ENCODE measurements at places on chromosomes 3 and 15.

- DNase-seq, result peak; percentile 30
These were observed at the start of gene IL17RC for GRCh38 chr3:9916734-9917680. TSS of gene IL17RC (plus strand) at chr3:9917098. CDS start at chr3:9917316, 218 bp downstream.

DNA sequence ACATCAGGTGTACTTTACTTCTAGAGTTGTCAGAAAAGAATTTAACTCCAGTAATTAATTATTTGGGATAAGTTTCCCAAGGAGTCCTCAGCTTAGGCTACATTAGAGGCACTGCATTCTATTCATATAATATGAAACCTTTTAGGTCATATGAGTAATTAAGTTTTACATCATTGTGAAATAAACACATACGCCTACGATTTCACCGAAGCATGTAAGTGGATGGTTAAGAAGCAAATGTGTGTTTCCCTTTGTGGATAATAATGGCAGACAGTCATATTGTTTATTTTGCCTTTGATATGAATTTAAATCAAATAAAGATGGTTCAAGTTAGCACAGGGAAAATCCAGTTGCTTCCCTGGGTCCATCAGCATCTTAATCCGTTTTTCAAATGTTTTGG, 535.9 kb upstream of the ATP11B start:
- no peak for DNase-seq

GRCh38 chr3:14988988-14989394, 41.6 kb downstream of the NR2C2 start:
- no peak for DNase-seq

DNA sequence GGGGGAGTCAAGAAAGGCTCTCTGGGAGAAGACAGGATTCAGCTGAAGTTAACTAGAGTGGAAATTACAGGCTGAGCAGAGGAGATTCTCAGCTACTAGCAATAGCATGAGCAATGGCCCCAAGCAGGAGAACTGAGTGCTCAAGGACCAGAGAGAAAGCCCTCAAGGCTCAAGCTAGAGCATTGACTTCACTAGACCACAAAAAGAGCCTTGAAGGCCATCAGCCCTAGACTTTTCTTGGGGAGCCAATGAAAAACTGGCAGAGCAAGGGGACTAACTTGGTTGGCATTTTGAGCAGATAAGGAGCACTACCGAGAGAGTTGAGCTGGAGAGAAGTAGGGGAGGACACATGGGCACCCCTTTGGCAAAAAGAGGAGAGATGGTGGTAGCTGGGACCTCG, 277.6 kb downstream of the FEZF2 start:
- no peak for DNase-seq

DNA sequence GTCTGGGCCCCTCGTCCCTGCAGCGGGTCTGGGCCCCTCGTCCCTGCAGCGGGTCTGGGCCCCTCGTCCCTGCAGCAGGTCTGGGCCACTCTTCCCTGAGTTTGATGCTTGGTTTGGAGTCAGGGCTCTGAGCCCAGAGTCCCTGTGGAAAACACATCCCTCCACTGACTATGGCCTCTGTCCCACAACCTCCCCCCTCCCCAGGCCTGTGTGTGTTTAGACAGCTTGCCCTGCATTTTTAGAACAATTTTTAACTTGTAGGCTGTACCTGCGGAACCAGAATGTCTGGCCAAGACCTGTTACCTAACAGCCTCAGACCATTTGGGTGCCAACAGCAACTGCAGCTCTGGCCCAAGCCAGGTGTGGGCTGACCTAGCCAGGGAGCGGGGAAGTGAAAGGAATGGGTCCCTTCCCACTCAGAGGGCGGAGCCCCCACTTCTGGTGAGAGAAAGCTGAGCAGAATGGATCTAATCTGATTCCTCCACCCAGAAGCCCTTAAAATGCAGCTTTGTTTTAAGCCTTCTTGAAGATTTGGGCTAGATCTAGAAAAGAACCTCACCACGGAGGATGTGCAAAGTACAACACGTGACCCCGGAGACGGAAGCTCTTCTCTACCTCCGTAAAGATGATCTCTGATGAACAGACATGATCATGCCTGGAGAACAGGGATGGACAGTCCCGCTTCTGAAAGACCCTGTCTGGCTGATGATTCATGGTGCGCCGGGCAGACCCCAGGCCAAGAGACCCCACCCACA, 60.5 kb upstream of the TFRC start:
- DNase-seq, result no peak

DNA sequence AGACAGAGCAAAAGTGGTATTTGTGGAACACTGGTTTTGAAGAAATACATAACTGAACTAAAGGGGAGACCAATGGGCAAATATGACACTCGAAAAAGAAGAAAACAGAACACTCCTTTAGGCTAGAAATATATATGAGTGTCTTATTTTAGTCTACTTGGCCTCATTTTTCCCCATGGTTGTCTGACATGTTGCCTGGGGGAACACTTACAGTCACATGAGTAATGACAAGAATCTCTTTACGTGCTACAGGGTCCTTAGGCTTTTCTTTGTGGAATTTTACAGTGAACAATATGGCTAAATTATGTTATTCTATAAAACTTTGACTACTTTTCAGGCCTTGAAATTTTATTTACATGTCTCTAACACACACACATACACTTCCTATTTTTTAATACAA, 17.6 kb downstream of the METTL6 start:
- no peak for DNase-seq

- DNase-seq, result no peak
These were observed 240.0 kb downstream of the MBNL1 start for GRCh38 chr3:152508705-152509104.

- peak; percentile 9 for DNase-seq
These were observed 152.3 kb downstream of the IGF1R start for GRCh38 chr15:98800437-98801233.
